Kidney (tissue), 22 donors: ENCODE measurements at places on chromosomes 13 and 19. TPM values are rescaled to one million over a fixed set of nuclear protein-coding genes. Genes with fewer than 3 reads are reported as not detected.

NLRP4 gene
- polyA plus RNA-seq = not detected

SSC5D gene
- polyA plus RNA-seq = 2.2 TPM

DNA sequence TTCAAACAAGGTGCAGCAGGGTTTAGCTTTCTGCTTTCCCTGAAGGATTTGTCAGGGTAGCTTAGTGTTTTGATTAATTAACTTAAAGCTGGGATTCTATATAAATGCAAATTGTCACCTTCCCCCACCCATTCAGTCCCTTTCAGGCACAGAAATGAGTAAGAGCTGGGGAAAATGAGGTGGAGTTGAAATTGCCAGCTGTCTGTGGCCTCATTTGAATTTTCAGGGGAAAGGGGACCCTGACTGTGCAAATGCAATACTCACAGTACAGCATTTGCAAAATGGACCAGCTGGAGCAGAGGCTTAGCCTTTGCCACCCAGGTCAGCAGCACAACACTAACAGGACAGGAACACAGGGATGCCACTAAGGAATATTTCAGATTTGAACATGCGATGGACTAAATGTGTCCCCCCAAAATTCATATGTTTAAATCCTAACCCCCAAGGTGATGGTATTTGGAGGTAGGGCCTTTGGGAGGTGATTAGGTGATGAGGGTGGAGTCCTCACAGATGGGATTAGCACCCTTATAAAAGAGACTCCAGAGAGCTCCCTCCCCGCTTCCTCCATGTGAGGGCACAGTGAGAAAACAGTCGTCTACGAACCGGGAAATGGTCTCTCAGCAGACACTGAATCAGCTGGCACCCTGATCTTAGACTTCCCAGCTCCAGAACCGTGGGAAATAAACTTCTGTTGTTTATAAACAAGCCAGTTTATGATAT, 59.5 kb upstream of the CYSLTR2 start:
- H3K4me1 ChIP-seq = peaks cover 8% of the 10 kb centered on the region
- no peaks in the 10 kb centered on the region for H3K27me3 ChIP-seq
- H3K27ac ChIP-seq = no peak overlapping the region
- H3K4me3 ChIP-seq = no peak overlapping the region

- no peak for DNase-seq
- H3K36me3 ChIP-seq = no peaks in the 10 kb centered on the region
- H3K27ac ChIP-seq = peak overlapping the region; percentile 35
These were observed 52.7 kb downstream of the TSC22D1 start for GRCh38 chr13:44523146-44524015.
